Eye (tissue), 1 donor: ENCODE measurements at places on chromosomes 1 and 21.
A peak's percentile ranks its signal among the peaks of the same experiment; 100 is the strongest.

DNA sequence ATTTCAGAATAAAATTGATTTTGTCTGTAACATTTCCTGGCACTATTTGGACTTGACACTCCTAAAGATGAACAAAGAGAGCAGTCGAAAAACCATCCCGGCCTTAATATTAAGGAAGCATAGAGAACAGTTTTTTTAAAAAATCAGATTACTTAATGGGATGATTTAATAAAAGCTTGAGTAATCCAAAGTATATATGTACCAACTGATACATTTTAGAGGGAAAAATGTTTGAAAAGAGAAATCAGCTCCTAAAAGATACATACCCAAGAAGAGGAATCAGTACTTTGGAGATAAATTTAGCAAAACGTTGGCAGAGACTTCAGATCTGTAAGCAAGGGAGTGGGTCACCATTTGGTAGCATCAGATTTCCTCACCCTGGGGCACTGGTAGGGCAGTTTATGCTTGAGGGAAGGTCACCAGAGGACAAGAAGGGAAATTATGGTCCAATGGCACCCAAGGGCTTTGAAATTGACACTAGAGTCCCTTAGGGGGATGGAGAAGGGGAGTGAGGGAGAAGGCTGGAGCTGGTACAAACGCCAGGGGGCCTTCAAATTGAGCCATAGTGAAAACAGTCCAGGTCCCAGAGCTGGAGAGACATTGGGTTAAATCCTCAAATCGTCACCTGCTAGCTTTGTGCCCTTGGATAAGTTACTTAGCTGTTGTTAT lies 5.9 kb downstream of the SLAMF7 start:
- no peak for DNase-seq

- DNase-seq, result no peak
Observed at GRCh38 chr21:45506836-45507522, 35.3 kb downstream of the SLC19A1 start.

GRCh38 chr1:29808141-29808995 lies 572.0 kb downstream of the PTPRU start:
- no peak for DNase-seq

GRCh38 chr1:163472651-163473248 lies 151.0 kb downstream of the NUF2 start:
- DNase-seq, result peak; percentile 30

GRCh38 chr1:172883844-172884243 lies 166.9 kb downstream of the TNFSF18 start:
- DNase-seq, result no peak

- no peak for DNase-seq
Observed at GRCh38 chr1:221706876-221707582, 34.9 kb downstream of the DUSP10 start.
